Tibial artery (tissue), 4 donors: ENCODE measurements at places on chromosomes 13 and 19.

- DNase-seq, result no peak
Observed at GRCh38 chr19:18517606-18518005, 4.3 kb downstream of the ELL start.

DNA sequence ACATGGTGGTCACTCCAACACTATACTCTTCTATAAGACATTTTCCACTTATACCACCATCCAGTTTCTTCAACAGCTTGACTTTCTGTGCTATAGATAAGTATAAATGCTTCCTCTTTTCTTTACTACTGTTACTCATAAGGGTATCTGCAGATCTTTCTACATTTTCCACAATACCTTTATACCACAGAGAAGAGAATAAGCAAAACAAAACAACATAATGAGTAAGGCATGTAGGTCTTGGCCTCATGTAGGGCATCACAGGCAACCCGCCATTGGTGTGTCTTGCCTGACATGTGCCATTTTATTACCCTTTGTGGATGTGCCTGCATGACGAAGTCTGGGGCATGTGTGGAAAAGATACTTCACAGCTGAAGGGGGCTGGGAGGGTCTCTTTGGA lies 265.3 kb upstream of the STARD13 start:
- no peak for DNase-seq

GRCh38 chr19:51702103-51702824 lies 9.1 kb downstream of the SPACA6 start:
- DNase-seq, result peak; percentile 85

GRCh38 chr19:418761-419671 lies 10.1 kb upstream of the C2CD4C start:
- DNase-seq, result no peak

GRCh38 chr13:22285867-22286266 lies 615.0 kb downstream of the FGF9 start:
- no peak for DNase-seq

- DNase-seq, result peak; percentile 37
Observed at GRCh38 chr13:26785838-26786630, 25.4 kb upstream of the GPR12 start.

GRCh38 chr19:39969681-39970424 lies 1.1 kb upstream of the PSMC4 start:
- DNase-seq, result no peak

DNA sequence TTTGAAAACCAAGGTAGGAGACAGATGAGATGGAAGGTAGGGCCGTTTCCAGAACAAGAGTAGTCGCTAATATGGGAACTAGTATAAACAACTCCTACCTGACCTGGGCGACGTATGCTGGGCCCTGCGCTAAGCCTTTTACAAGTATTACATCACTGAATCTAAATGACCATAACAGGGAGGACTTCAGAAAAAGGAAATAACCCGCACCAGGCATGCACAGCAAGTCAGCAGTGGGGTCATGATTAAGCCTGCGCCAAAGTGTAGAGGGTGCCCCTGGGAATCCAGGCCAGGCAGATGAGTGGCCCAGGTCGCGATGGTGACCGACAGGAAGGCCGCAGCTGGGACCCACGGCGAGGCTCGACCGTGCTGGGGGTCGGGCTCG lies 613 bp downstream of the ATP13A1 start:
- DNase-seq, result no peak

- peak; percentile 72 for DNase-seq
Observed at GRCh38 chr19:42281827-42282762, 13.0 kb downstream of the CIC start.

GRCh38 chr19:40714441-40715299 lies 2.0 kb downstream of the COQ8B start:
- DNase-seq, result peak; percentile 93

DNA sequence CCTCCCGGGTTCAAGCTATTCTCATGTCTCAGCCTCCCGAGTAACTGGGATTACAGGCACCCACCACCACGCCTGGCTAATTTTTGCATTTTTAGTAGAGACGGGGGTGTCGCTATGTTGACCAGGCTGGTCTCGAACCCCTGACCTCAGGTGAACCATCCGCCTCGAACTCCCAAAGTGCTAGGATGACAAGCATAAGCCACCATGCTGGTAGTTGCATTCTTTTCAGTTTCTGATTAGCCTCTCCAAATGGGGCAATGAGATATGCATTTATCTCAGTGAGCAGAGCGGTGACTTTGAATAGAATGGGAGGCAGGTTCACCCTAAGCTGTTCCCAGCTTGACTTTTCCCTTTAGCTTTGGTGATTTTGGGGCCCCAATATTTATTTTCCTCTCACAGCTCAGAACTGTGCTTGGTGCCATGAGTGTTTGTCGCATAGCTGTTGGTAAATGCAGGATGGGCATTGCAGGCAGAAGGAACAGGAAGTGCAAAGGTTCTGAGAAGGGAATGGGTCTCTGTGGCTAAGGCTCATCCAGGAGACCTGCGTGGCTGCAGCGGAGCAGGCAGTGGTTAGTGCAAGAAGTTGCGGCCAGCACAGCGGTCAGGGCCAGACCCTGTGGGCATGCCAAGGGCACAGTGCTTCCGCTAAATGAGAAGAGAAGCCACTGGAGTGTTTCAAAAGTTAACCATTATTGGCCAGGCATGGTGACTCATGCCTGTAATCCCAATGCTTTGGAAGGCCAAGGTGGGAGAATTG lies 20.7 kb downstream of the LYPD3 start:
- no peak for DNase-seq

GRCh38 chr13:75618308-75618707 lies 17.8 kb upstream of the LMO7 start:
- DNase-seq, result no peak

DNA sequence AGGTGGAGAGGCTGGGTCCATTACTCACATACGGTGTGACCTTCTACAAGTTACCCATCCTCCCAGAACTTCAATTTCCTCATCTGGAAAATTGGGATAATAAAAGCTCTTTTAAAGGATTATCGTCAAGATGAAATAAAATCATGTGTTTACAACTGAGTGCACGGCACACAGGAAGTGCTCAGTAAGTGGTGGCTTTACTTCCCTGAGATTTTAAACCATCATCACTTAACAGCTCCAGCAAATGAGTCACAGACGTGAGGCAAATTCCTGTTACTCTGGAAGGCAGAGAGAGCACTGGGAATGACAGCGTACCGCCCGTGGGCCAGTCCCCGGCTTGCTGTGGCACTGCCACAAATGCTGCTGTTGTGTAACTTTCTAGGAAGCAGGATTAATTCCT lies 64.1 kb downstream of the MRPL57 start:
- DNase-seq, result no peak

DNA sequence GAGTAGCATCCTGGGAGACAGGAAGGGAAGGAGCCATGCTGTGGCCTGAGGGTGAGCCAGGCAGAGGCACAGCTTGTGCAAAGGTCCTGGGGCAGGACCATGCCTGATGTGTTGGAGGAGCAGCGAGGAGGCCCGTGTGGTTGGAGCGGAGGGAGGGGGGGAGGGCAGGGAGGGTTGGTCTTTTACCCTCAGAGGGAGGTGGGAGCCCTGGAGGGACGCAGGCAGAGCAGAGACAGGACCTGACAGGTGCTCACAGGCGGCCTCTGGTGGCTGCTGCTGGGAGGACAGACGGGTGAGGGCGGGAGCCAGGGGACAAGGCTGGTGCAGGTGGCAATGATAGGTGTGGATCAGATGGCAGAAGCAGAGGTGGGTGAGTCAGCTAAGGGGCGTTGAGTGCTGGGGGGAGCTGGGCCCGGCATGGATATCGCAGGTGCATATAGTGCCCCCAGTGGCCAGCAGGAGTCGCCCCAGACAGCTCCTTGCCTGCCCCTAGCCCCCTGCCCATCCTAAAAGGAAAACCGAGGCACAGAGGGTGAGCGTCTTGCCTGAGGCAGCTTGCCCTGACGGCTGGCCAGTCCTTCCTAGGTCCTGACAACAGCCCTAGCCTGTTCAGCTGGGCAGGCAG lies 9.8 kb upstream of the GNA15 start:
- peak; percentile 70 for DNase-seq

DNA sequence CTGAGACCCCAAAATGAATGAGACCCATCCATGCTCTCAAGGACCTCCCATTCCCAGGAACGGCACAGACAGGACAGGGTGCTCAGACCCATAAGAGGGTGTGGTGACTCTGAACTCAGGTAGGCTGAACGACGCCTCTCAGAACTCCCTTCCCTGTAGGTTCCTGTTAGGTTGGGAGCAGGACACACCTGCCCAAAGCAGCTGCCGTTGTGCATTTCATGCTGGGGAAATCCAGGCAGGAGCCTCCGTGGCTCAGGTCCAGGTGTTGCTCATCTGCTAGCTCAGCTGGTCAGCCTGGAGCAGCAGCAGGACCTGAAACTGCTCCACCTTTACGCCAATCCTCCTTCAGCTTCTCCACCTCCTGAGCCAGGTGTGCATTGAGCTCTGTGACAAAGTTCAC lies 19.1 kb upstream of the TEX101 start:
- no peak for DNase-seq

DNA sequence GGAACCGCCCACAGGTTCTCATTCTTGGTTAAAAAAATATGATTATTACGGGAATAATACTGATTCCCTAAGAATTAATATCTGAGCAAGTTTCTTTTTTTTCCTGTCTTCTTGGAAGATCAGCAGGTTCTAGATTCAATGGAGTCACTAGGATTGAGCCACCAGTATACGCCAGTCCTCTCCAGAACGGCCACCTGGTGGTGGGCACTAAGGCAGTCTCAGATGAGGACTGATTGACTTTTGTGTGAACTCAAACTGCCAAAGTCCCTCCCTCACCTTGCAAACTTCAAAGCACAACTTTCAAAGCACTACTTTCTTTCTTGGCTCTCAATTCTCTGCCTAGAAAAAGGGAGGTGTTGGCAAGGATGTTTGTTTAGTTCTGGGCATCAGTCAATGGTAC lies 33.3 kb upstream of the ALOX5AP start:
- no peak for DNase-seq

DNA sequence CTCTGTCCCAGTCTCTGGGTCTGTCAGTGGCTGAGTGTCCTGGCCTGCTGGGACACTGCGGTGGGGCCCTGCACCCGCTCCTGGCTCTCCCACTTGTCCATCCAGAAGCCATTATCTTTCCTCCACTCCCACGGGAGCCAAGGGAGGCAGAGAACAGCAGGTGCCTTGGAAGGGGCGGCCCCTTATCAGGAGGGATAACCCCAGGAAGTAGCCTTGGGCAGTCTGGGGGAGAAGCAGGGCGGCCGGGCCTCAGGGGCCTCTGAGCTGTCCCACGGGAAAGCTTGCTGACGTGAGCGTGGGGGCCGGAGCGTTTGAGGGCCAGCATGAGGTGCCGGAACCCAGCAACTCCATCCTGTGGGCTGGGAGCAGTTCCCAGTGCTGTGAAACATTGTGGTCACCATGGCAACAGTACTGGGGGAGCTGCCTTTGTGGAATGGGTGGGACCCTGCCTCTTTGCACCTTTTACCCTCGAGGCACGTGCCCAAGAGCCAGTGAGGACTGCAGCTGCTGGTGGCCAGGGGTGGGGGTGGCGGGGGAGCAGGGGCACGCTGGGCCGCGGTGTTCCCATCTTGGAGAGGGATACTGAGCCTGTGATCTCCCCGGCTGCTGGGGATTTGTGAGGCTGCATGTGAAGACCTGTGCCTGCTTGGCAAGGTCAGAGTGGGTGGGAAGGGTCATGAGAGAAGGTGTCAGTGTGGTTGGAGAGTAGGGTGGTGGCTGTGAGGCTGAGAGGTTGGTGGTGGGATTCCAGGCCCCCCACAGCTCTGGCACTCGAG lies 20.9 kb downstream of the KLHL26 start:
- DNase-seq, result peak; percentile 84

- DNase-seq, result no peak
Observed at GRCh38 chr13:50612717-50613116, 230.8 kb downstream of the DLEU7 start.

- no peak for DNase-seq
Observed at GRCh38 chr13:110265341-110265681, 41.6 kb downstream of the COL4A1 start.

DNA sequence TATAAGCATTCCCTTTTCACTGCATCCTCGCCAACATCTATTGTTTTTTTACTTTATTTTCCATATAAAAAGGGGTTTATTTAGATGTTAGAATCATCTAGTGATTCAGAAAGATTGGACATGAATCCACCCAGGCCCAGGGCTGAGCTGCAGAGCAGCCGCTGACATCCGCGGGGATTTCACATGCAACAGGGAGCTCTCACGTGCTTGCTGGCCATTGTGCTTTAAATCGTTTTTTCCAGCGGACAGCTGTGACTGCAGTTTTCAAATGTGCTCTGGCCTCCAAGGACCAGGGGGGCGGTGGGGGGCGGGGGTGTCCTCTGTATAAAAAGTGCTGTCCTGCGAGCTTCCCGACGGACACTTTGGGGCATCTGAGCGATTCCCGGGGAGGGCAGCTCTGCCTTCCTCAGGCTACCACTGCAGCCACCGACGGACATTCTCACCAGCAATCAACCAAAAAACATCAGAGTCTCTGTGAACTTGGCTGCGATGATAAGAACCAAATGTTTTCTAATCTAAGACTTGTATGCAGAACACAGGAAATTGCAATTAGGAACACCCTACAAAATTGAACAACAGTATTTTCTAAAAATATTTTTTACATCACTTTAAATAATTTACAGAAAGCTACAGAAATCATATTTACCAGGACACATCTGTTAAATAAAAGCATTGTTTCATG lies 12.6 kb downstream of the RB1 start:
- no peak for DNase-seq

DNA sequence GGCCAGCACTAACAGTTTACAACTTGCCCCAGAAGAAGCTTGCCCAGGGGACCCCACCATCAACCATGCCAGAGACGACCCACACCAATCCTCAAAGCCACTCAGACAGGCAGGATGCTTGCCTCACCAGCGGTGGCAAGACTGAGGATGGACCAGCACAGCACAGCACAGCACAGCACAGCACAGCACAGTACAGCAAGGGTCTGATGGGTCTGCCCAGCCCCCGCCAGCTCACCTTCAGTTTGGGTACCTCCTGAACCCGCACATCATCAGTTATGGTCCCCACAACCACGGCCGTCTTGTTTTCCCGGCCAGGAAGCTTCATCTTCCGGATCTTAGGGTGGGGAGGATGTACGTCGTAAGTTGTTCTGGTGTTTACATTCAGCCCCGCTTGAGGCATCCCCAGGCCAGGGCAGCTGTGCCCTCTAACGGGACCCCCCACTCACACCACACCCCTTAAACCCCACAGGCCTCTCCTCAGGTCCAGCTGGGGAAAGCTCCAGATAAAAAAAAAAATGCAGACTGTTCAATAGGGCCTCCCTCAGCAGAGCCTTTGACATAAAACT lies 1.7 kb upstream of the FAM83E start:
- DNase-seq, result no peak

DNA sequence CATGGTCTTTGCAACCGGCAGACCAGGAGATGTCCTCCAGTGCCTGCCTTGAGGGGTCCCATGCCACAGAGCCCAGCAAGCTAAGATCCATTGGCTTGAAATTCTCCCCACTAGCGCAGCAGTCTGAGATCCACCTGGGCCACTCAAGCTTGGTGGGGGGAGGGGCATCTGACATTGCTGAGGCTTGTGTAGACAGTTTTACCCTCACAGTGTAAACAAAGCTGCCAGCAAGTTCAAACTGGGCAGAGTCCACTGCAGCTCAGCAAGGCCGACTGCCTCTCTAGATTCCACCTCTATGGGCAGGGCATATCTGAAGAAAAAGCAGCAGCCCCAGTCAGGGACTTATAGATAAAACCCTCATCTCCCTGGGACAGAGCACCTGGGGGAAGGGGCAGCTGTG lies 32.0 kb upstream of the ITM2B start:
- DNase-seq, result no peak

GRCh38 chr19:18157465-18158063 lies 4.6 kb downstream of the PIK3R2 start:
- no peak for DNase-seq
